Fibroblast of lung (primary cell): ENCODE measurements at places on chromosomes 3 and 15. TPM values are rescaled to one million over a fixed set of nuclear protein-coding genes. Genes with fewer than 3 reads are reported as not detected.
A peak's percentile ranks its signal among the peaks of the same experiment; 100 is the strongest.

DNA sequence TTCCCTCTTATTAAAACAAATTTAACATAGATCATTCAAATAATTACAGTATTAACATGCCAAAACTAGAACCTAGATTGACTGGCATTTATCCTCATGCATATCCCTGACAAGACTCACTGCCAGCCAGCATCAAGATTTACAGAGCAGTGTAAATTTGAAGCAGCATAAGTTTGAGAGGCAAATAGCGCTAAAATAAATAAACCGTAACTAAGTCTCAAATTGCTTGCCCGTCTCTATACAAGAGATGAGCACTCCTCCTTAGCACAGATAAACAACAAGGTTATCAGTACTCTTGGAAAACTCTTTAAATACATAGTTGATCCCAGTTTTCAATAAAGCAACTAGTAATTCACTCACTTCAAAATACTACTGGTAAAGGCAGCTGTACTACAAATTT is 29.6 kb downstream of the MSL2 start:
- DNase-seq = no peak

Gene MTMR10
- 24.0 and 44.6 TPM in 2 replicates for polyA plus RNA-seq

Gene SLC25A36
- 29.7 and 53.6 TPM in 2 replicates for polyA plus RNA-seq

GRCh38 chr3:112734171-112734570 is 93.2 kb upstream of the CCDC80 start:
- peak; percentile 43 for DNase-seq

DNA sequence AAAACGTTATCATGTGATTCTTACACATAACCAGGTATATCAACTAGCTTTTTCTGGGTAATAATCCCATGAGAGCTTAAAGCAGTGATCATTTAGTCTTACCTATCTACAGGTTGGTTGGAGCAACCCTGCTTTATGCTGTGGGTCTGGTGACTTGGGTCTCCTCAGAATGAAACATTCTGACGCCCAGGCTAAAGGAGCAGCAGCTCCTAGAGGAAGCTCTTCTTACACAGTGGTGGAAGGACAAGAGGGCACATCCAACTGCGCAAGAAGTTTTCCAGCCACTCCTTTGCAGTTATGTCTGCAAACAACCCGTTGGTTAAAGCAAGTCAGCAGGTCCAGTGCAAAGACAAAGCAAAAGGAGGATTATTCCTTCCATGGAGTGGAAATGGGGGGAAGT is 377.5 kb downstream of the EDEM1 start:
- no peak for DNase-seq

DNA sequence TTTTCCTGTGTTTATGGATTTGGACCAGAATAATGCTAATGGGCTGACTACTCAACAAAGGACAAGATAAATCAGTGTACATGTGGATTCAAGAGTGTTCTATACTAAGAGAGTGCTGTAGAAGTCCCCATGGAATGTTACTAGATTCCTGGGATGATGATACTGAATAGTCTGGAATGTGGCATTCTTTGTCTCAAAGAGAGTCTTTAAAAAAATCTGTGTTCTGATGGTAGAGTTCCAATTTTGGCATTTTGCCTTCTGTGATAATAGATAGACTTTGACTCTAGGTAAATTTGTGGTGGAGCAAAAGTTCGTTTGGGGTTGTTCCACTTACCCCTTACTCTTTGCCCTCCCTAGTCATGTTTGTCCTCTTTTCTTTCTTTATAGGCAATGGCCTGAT is 43.7 kb downstream of the NMD3 start:
- no peak for DNase-seq

DNA sequence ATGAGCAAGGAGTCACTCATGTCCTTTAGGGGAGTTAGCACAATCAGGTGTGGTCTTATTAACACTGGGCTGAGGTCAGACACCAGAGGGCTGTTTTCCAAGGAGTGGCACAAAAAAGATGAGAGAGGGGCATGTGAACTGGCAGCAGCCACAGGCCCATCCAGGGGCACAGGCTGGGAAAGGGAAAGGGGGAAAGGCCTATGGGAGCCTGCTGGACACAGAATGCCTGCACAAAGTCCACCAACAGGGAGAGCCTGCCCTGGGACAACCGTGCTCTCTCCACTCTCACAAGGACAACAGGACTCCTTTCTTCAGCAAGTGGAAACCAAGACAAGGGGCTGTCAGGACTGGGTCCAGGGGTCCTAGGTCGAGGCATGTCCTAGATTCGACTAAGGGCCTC is 109.6 kb downstream of the ADCY5 start:
- DNase-seq = no peak

- no peak for DNase-seq
Observed at GRCh38 chr3:46276497-46277099, 34.3 kb downstream of the CCR3 start.

Gene GP5
- polyA plus RNA-seq = 0.02 and 0.06 TPM in 2 replicates

Gene COL6A5
- polyA plus RNA-seq = 0.06 TPM in 1 of 2 replicates, not detected in the other

DNA sequence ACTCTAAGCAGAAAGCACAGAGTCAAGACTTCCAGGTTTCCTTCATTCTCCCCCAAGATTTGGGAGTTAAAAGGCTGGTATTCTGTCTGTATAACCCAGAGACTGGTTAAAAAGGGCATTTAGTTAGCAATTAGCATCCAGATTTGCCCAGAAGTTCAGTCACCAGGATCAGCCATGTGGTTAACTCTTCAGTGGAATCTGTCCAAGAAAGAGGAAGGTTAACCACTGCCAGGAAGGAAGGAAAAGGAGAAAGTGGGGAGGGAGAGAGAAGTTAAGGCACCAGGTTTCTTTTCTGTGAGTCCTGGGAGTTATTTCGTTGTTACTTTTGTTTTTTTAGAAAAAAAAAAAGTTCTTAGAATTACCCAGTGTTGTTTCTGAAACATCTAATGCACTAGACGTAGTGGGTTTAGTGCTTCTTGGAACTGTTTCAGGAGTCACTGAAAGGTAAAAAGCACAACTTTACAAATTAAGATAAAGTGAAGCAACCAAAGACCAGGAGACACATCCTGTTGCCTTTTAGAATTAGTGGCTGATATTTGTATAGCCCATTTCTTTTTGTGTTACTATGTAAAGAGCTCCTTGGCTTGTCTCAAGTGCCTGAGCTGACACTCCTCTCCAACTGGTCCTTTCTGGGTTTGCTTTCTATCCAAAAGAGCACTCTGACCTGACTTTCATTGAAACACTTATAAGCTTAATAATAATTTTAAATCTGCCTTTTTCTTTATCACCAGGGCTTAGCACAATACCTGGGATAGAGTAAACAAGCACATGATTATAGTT is 128.6 kb downstream of the ABI3BP start:
- DNase-seq = peak; percentile 10

GRCh38 chr3:124383051-124383450 is 347.2 kb upstream of the UMPS start:
- no peak for DNase-seq

Gene PARP15
- polyA plus RNA-seq = 0.62 and 0.70 TPM in 2 replicates

DNA sequence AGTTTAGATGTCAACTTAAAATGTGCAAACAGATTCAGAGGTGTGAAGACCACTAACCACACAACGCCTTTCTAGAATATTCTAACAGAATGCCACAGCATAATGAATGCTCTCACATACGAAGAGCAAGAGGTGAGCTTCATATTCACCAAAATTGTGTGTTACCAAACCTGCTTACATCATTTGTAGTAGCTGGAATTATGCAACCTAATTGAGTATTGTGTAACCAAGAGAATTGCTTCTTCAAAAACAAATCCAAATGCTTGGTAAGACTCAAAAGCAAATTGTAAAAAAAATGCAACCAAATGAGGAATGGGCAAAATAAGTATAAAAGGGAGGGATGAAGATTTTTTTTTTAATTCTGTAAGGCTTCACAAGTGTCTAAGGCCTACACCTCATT is 160.7 kb downstream of the TAFA4 start:
- peak; percentile 4 for DNase-seq

- no peak for DNase-seq
Observed at GRCh38 chr3:123448536-123449101, at the start of gene ADCY5. ADCY5 (minus strand) TSS chr3:123449090; CDS start chr3:123448545, 545 bp downstream.

- DNase-seq = no peak
Observed at GRCh38 chr3:13715167-13715954, 164.5 kb downstream of the WNT7A start.

Gene FBXW12
- polyA plus RNA-seq = 0.05 and 0.06 TPM in 2 replicates

- no peak for DNase-seq
Observed at GRCh38 chr3:133113927-133114597, 75.9 kb downstream of the TMEM108 start.

DNA sequence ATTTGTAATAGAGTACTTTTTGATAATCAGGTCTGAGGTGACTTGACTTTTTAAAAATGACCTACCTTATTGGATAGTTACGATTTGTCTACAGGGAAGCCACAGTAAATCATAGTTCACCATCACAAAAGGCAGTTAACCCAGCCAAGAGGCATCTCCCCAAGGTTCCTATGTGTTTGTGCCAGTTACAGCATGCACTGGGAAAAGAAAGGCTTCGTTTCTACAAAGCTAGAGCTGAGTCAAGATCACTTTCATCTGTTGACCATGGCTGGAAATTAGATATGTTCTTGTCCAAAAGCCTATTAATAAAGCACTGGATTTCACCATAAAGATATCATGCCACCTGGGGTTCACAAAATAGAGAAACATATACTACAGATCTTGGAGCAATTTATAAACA is 139.9 kb downstream of the GREM1 start:
- no peak for DNase-seq

Gene CHRD
- polyA plus RNA-seq = 0.46 and 1.3 TPM in 2 replicates

DNA sequence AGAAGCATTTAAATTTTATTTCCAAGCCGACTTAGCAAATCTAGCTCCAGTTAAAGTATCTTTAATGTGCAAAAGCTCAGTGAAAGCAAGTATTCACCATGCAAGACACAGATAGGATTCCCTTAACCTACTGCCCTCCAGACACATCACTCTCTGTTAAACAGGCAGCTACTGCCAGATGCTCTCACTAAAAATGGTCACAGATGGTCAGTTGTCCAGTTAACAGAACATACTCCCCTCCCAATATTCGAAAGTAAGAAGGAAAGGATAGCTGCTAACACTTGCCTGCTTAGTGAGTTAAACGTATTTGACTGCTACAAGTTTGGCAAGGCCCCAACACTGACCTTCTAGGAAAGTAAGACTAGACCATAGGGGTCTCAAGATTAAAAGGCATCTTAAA is 73.7 kb downstream of the PRTG start:
- DNase-seq = no peak

Gene C3orf62
- polyA plus RNA-seq = 1.2 and 1.3 TPM in 2 replicates

Gene FOXB1
- not detected in 2 replicates for polyA plus RNA-seq

- peak; percentile 82 for DNase-seq
Observed at GRCh38 chr15:71730277-71731144, 79.8 kb upstream of the NR2E3 start.

Gene CCDC13
- 0.41 and 0.43 TPM in 2 replicates for polyA plus RNA-seq

- DNase-seq = no peak
Observed at GRCh38 chr3:64627042-64627441, 60.8 kb downstream of the ADAMTS9 start.

DNA sequence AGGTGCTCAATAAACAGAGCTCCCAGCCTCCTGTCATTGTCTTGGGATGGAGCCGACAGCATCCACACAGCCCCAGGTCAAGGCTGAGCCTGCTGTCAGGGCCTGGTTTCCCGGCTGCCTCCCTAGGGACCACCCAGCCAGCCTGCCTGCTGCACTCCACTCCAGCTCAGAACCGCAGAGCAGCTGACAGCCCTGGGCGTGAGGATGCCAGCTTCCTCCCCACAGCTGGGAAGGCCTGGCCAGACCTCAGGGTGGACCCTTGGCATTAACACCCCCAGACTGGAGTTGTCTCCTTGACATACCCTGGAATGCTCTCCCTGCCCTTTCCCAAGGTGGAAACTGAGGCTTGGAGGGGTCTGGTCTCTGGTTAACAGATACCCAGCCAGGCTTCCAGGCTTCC is 112.0 kb downstream of the WNT7A start:
- no peak for DNase-seq

Gene WDR93
- 0.14 TPM in 1 of 2 replicates, not detected in the other for polyA plus RNA-seq

Gene PAQR5
- polyA plus RNA-seq = 6.0 and 20.8 TPM in 2 replicates

DNA sequence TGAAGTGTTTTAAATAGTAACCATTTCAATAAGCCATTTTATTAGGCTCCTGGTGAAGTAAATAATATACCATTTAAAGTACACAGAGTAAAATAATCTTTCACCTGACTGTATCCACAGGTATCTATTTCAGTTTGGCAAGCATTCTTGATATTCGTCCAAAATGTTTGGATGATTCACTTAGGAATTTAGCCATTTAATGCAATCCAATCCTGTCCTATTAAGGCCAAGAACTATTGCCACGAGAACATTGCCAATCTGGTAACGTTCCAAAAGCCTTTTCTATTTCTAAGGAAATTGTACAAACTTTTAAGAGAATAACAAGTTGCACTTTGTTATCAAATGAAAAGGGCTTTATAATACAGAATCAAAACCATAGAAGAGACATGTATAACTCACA is 209.8 kb upstream of the THRB start:
- DNase-seq = peak; percentile 64

Gene DPPA2
- not detected in 2 replicates for polyA plus RNA-seq

DNA sequence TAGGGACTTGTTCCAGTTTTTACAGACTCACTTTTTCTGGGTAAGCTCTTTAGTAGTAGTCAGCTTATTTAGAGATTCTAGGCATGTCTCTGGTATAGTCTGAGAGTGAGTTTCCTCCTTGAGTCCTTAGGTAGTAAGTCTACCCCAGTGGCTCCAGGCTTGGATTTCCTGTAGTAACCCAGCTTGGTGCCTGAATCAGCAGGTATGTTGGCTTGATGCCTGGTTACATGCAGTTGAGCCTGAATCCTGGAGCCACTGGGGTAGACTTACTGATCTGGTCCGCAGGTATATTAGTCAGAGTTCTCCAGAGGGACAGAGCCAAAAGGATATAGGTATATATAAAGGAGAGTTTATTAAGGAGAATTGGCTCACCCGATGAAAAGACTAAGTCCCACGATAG is 85.8 kb upstream of the RBMS3 start:
- no peak for DNase-seq

DNA sequence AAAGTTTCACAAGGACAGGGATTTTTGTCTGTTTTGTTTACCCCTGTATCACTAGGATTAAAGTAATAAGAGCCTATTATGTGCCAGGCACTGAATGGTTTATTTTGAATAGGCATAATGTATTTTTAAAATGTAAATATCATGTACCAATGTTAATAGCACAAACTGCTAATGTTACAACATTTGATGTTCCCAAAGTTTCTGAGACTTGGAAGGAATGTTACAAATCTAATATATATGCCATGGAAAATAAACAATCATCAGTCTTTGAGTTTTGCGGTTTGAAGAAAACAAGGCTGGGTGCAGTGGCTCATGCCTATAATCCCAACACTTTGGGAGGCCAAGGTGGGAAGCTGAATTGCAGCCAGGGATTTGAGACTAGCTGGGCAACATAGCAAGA is 159.4 kb downstream of the CDIN1 start:
- DNase-seq = peak; percentile 57

- no peak for DNase-seq
Observed at GRCh38 chr3:110323349-110323748, 748.3 kb upstream of the NECTIN3 start.

GRCh38 chr3:76631251-76631650 is 408.6 kb upstream of the ROBO2 start:
- DNase-seq = no peak

DNA sequence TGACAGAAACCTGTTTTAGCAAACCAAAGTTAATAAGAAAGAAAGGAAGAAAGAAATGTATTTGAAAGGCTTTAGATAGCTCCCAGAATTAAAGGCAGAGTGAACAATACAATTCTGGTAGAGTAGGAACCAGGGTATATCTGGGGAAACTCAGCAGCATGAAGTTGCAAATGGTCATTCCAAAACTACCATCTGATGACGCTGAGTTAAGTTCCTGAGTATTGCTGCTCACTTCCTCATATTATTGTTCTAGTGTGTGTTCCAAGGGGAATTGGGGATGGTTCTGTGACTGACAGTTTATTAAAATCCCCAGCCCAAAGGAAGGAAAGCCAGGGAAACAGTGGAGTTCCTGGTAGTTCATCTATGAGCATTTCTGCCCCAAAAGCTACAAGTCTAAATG is 88.3 kb upstream of the FRMD4B start:
- no peak for DNase-seq
